Fibroblast of skin of abdomen (primary cell): ENCODE measurements at places on chromosomes 5 and 9.

DNA sequence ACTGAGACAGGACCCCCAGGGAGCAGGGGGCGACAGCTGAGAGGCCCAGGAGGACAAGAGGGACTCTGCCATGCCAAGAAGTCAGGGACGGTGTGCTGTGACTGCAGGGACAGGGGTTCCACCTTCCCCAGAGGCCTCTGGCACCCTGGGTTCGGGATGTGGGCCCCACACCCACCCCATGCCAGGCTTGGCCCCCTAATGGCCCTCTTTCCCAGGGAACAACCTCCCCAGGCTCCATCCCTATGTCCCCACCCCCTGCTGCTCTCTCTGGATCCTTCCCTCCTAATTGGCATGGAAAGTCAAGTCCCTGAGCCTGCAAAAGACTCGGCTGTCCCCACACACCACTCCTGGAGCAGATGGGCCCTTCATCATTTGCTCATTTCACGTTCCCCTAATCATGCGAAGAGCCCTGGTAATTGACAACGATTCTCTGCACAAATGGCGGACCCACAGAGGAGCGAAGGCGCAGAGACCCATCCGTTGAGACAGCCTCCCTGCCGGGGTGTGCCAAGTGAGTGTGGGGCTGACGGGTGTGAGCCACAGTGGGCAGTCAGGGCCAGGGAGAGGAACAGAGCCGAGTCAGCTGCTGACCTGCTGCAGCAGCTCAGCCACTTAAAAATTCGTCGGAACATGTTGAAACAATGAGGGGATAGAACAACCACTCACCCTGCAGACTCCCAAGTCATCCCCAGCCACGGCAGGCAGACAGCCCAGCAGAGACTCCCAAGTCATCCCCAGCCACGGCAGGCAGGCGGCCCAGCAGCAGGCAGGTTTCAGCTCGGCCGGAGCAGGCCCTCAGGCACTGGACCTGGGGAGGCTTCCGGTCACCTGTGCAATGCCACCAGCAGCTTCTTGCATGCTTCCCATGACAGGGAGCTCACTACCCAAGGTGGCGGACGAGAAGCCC, 109.0 kb downstream of the VAV2 start:
- DNase-seq = no peak

- peak; percentile 17 for DNase-seq
Observed at GRCh38 chr5:164296603-164297080, 791.2 kb downstream of the MAT2B start.

DNA sequence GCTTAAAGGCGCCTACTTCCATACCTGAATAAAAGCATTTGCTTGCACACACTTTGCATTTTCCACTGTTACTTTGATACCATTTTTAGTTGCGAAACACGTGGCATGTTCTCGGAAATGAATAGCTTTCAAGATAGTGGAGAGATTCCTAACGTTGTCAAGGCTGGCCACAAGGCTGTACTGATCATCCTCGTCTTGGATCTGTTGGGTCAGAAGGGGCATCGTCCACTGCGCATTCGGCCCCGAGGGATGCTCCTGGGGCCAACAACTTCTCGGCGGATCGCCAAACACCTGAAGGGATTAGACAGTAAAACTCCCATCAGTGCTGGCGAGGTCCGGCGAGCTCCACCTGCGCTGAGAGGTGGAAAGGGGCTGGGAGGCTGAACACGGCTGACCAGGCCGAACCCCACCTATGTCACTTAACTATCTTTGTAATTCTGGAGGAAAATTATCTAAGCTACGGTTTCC, 599 bp downstream of the RAD1 start:
- no peak for DNase-seq

- no peak for DNase-seq
Observed at GRCh38 chr9:13929013-13929412, 384.9 kb downstream of the NFIB start.

DNA sequence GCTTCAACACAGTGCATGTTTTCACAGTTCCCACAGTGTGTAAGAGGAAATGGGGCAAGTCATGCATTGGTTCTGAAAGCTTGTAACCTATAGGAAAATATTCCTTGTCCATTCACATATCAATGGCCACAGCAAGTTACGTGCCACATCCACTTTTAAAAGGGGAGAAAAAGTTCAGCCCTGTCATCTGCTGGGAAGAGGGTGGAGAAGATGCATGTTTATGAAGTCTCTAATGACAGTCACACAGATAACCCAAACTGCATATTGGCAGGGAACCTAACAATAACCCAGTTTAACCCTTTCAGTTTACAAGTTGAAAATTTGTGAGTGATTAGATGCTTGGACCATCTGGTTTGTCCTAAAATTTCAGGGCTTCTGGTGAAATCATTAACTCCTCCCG, 159.3 kb downstream of the MTRR start:
- DNase-seq = no peak

DNA sequence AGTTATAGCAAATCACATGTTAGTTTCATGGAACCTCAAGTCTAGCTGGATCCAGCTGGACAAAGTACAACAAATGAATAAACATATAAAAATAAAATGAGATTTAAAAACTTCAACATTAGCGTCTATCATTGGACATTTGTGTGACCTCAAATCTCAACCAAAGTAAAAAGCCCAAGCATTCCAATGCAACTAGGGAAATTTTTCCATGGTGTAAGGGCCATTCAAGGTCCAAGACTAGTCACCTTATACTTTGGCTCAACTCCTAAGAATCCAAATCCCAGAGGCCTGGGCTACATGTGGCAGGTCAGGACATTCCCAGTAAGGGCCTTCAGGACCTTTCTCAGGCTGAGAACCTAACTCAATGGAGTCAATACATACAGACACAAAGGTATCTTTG, 137.4 kb upstream of the DMAC1 start:
- peak; percentile 2 for DNase-seq

DNA sequence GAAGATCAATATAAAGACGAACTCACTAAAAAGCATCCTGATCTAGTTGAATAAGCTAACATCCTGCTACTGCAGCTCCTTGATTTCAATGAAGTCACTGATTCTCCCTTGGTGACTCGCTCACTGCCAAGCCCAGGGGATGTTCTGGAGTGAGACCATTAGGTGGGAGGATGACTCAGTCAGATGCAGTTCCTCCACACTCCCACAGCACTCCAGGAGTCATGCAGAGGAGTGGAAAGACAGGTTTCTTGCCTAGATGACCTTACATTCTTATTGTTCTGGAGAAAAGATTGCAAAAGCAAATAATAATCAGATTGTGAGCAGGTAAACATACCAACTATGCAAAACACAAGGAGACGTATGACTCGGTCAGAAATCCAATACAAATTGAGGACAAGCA, 15.3 kb downstream of the GCNT4 start:
- peak; percentile 81 for DNase-seq

GRCh38 chr9:95433096-95433819, 83.5 kb downstream of the PTCH1 start:
- DNase-seq = no peak

DNA sequence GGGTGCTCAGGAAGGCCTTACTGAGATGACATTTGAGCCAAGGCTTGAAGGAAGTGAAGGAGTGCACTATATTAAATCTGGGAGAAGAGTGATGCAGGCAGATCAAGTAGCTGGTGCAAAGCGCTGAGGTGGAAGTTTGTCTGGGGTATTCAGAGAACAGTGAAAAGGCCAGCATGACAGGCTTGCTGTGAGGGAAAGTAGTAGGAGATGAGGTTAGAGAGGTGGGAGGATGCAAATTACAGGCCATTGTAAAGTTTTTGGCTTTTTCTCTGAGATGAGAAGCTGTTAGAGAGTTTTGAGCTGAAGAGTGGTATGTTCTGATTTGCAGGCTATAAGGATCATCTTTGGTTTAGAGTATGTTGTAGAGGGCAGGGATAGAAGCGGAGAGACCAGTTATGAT, 80.8 kb upstream of the GRHPR start:
- no peak for DNase-seq

- no peak for DNase-seq
Observed at GRCh38 chr5:39254671-39255070, 35.3 kb upstream of the FYB1 start.

DNA sequence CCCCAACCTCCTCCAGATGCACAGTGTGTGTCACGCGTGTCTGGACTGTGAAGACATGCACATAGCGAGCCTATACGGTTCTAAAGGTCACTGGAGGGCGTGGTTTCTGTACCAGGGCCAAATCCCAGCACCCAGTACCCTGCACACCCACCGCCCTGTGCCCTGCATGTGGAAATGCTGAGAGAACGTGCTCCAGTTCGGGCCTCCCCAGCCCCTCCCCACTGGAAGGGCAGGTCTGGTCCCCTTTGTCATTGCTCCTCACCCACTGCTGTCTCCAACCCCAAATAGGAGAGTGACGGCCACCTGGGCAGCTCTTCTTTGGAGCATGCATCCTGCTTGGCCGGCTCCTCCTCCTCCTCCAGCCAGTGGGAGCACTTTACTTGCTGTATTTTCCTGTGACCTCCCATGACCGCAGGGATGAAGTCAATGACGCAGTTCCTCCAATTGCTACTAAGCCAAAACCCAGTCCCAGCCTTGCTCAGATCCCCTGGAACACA, 116.7 kb downstream of the WNK2 start:
- no peak for DNase-seq

DNA sequence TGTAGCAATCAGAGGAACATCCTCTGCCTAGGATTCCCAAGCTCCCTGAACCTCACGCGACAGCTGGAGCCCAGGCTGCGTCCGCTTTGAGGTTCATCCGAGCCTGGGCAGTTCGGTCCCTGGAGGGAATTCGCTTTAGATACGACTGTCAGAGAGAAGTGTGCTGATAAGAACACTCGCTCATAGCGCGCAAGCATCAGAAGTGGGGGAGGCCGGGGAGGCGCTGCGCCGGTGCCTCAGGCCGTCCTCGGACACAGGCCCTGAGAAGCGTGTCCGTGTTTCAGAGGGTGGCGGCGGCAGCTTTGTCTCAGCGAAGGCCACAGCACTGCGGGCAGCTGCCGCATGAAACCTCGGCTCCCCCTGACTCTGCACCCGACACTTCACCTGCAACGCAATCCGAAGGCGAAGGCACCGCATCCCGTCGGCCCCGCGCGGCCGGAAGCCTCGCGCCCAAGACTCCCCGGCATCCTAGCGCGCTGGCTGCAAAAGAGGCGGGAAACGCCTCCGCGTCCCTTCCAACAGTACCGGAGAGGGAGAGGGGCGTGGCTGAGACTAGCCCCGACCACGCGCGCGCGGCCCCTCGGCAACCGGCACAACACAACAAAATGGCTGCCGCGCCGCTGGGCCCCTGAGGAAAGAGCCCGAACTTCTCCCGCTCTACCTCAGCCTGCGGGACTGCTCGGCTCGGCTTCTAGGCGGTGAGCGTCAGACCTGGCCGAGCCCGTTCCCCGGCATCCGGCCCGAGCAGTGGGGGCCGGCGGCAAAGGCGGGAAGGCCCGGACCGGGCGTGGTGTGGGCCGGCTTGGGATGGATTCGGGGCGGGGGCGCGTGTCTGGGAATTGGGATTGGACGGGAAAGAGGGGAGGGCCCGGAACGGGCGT, at the start of gene CNTRL:
TSS of gene CNTRL (plus strand) at position 586 of the 881 bp plus-strand sequence. CDS start 13,372 bp downstream, outside the sequence.
- DNase-seq = peak; percentile 91

DNA sequence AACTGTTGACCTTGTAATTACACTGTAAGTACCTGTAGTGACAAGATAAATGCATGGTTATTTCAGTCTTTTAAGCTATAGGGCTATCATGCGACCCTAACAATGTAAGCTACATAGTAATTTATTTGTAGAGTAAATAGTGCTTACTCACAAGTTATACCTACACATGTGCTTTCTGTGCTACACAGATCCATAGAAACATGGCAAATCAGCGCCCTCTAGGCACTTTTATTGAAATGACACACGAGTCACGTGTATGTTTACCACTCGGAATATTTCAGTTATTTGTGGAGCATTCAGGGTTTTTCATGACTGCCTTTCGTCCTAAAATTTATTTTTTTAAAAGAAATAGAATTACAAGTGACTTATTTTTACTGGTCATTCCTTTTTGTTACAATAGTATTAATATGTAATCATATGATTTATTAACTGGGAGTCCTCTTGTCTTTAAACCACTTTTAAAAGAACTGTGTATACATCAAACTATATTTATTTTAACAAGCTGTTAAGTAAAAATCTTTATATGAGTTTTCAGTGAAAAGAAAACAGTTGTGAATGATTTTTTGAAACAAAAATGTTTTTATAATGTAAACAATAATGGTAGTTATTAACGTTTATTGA, 1242.3 kb upstream of the WWC1 start:
- DNase-seq = peak; percentile 46

- DNase-seq = peak; percentile 10
Observed at GRCh38 chr9:89710697-89711096, 105.9 kb downstream of the GADD45G start.

- DNase-seq = no peak
Observed at GRCh38 chr5:162456086-162456485, 388.5 kb downstream of the GABRG2 start.

- no peak for DNase-seq
Observed at GRCh38 chr5:76419597-76420298, 16.7 kb downstream of the IQGAP2 start.

DNA sequence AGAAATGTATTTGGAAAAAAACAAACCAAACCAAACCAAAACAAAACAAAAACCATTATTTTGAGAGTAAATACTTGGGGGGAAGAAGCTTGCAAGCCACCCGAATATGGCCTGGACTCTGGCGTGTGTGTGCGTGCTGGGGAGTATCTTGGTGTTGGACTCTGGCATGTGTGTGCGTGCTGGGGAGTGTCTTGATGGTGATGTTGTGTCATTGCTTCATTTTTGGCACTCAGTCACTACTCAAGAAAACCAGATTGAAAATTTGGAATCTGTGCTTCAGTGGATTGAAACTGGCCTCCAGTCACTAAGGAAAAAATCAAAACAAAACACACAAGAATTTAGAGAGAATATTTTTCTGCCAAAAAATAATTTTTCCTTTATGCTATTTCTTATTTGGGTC, 76.1 kb downstream of the ARRDC3 start:
- DNase-seq = peak; percentile 49

DNA sequence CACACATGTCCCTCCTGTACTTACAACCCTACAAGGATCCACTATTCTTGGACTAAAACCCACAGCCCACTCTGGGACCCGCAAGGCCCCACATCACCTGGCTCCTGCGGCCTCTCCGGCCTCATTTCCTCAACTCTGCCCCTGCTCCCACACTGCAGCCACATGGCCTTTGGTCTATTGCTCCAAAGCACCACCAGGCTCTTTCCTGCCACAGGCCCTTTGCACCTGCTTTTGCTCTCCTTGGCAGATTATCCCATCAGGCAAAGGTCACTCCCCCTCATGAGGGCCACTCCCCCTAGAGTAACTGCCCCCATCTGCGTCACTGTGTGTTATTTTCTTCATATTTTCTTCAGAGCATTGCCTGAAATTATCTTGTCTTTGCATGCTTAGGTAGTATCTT, 26.1 kb upstream of the CPLX2 start:
- DNase-seq = no peak

GRCh38 chr5:135715267-135716055, 119.0 kb upstream of the SLC25A48 start:
- DNase-seq = peak; percentile 14
